Activated CD4-positive, alpha-beta T cell treated with anti-CD3 and anti-CD28 coated beads, Interleukin-2, amount 50 U/mL, for 4 hours (primary cell): ENCODE measurements at places on chromosomes 7 and 10.

DNA sequence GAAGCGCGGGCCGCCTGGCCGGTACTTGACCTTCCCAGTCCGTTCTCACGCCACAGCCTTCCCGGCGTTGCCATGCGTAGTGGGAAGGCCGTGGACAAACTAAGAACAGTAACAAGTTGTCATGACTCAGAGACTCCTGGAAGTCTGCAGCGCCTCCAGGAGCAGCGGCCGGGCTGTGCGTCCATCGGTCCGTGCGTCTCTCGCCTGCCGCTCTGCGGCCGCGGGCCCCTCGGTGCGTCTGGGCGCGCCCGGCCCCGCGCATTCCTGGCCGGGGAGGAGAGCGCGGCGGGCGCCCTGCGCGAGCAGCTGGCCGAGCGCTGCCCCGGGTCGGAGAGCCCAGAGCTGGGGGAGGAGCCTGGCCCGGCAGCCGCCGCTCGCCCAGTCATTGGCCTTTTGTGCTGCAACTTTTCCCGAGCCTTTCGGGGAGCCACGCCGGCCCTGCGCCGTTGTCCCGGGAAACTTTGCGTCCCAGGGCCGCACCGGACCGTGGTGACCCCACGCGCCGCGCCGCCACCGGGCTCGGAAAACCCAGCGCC lies 123.7 kb downstream of the TACC2 start:
- no peak for DNase-seq

- DNase-seq = no peak
Measured at GRCh38 chr10:79248341-79249185, 98.7 kb upstream of the PPIF start.

DNA sequence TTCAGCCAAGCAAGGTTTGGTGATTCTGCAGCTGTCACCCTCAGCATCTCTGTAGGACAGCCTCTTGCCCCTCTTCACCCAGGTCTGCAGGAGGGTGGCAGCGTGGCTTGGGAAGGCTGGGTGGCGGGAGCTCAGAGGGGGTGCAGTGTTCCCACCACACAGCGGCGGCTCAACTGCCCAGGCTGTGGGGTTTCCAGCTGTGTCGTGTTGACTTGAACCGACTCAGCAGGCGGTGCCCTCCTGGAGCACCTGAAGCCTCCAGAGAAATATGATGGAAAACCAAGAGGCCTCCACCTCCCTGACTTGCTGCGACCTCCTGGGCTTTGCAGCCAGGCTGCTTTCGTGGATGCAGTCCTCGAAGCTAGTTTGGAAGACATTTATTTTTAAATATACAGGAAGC lies 68.0 kb upstream of the KLF6 start:
- DNase-seq = no peak

GRCh38 chr7:137846549-137846826 lies 286 bp downstream of the DGKI start:
- no peak for DNase-seq
